ENCODE measurements at places on chromosomes 5 and 9.

DNA sequence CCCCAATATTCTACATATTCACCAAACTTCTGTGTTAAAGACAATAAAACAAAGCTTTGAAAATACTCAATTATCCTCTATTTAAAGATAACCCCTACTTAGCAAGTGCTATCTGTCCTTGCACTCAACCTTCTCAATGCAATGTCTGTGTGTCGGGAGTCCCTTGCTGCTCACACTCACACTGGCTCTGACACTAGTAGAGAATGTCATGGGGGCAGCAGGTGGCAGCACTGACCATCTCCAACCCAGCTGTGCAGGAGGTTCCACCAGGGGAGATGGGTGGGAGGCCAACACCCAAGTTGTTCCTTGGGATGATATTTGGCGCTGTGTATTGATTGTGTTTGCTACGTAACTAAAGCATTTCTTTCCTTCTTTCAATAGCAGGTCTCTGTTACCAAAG, 59.4 kb upstream of the SIMC1 start:
- DNase-seq, result no peak

GRCh38 chr5:152403046-152403445, 2.0 kb downstream of the NMUR2 start:
- no peak for DNase-seq

DNA sequence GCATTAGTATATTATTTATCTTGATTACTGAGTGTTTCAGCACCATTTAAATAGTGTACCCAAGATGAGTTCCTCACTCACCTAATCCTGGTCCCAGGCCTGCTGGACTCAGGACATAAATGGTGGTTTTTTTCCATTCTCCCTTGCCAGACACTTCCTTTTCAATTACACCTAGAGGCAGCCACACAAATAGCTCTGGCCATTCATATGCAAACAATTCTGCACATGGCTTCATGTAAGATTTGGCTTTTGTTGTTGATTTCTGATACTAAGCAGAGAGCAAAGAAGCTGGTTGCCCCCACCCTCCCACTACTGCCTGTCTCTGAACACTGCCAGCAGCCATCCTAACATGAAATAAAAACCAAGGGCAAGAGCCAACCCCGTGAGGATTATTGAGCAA, 180.4 kb downstream of the SEMA5A start:
- DNase-seq, result no peak

- DNase-seq, result no peak
These were observed 53.0 kb downstream of the TSSK1B start for GRCh38 chr5:113381791-113382190.

GRCh38 chr9:5949103-5949699, 58.5 kb downstream of the MLANA start:
- no peak for DNase-seq

- DNase-seq, result no peak
These were observed 8.9 kb downstream of the IRF1 start for GRCh38 chr5:132481596-132482211.

GRCh38 chr5:111553868-111554267, 41.5 kb upstream of the STARD4 start:
- no peak for DNase-seq

DNA sequence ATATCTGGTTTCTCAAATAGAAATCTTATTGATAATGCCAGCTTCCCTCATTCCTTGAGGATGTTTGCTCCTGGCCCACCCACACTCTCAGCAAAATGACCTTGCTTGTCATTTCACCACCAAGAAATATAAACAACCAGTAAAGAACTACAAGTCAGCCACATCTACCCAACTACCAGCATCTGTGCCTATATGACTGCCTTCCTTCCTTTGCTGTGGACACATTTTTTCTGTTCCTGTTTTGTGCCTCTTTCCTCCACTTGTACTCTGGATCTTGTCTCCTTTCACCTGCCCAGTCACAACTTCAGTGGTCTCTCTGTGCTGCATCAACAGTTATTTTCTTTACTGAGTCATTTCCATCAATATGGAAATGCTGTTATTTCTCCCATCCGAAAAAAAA, 20.3 kb downstream of the KIF2A start:
- no peak for DNase-seq
